MCF 10A (cell line): ENCODE measurements at places on chromosomes 16 and 17. TPM values are rescaled to one million over a fixed set of nuclear protein-coding genes. Genes with fewer than 3 reads are reported as not detected.

GRIN2A gene
- not detected in 2 replicates for total RNA-seq

- DNase-seq, result no peak
These were observed 134.5 kb downstream of the CDH8 start for GRCh38 chr16:61901689-61902088.

- no peak for DNase-seq
These were observed 55.1 kb upstream of the CORO6 start for GRCh38 chr17:29677824-29678223.

DNA sequence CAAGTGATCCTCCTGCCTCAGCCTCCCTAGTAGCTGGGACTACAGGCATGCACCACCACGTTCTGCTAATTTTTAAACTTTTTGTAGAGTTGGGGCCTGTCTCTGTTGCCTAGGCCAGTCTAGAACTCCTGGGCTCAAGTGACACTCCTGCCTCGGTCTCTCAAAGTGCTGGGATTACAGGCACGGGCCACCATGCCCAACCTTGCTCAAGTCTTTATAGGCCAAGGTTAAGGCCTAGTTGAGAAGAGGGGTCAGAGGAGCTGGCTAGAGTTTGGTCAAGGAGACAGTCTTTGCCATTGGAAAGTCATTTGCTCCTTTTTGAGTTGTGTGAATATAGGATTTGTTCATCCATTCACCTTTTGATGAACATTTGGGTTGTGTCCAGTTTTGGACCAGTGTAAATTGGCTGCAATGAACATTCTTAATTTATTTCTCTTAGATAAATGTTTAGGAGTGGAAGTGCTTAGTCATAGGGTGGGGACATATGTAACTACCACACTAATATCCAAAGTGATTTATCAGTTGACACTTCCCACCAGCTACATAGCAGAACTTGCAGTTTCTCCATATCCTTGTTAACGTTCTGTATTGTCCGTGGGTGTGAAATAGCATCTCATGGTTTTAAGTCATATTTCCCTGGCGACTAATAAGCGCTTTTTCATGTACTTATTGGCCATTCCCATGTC lies 30.7 kb upstream of the ARHGAP17 start:
- no peak for DNase-seq

MXRA7 gene
- total RNA-seq, result 33.6 and 35.1 TPM in 2 replicates

DNA sequence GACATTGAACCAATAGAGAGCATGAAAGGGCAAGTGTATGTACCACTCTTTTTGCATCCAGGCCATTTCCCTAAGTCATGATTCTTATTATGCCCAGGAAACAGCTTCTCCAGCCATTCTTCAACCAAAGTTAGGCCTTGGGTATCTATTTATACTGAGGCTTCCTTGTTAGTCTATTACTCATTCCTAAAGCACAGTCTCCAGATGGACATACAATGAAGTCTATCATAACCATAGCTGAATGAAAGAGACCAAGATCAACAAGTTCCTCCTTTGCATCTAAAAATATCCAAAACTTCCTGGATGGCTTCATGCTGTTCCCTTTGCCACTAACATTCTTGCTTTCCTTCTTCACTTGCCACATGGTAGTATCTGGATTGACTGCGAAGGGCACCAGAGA lies 265.9 kb downstream of the CDH8 start:
- DNase-seq, result no peak

MTSS2 gene
- 75.8 and 78.7 TPM in 2 replicates for total RNA-seq

DNA sequence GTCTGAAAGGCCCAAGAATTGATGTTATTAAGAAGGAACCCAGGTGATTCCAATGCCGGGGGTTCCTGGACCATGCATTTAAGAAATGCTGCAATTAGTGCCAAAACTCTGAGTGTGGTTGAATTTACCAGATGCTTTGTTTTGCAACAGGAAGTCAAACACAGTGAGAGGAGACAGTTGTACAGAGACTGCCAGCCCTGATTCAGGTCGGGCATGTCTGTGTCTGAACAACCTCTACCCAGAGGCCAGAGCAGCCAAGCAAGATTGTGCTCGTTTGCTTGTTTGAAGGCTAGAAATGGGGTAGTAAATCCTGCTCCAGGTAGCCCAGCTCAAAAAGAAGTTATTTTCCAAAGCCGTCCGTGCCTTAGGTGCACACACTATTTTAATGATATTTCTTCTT lies 412.4 kb upstream of the ERCC4 start:
- DNase-seq, result peak; percentile 29

DNA sequence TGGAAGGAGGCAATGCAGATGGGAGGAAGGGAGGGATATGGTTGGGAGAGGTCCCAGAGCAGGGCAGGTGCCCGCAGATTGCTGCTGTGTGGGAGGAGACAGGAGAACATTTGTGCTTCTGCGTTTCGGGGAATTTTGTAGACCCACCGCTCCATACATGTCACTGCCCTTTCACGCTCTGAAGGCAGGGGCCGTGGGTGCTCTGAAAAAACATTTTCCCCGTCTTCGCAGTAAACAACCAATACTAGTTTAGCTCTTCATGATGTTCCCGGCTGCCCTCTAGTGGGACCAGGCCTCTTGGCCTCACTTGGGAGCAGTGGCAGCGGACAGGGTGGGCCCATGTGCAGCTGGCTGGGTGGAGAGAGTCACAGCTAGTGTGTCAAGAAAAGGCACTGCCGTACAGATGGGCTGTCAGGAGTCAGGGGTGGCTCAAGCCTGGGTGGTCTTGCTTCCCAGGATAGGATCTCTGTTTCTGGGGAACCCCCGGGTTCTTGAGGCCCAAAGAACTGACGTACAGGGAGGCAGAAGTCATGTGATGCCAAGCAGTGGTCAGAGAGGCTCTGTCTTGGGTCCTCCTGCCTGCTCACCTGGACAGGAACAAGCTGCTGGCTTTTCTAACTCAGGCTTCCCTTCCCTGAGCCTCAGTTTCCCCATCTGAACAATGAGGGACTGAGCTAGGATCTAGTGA lies 46.5 kb upstream of the CPNE2 start:
- peak; percentile 18 for DNase-seq

GRCh38 chr17:71976011-71976649 lies 144.7 kb upstream of the SOX9 start:
- DNase-seq, result peak; percentile 99

TNS4 gene
- total RNA-seq, result 387 and 522 TPM in 2 replicates

DNA sequence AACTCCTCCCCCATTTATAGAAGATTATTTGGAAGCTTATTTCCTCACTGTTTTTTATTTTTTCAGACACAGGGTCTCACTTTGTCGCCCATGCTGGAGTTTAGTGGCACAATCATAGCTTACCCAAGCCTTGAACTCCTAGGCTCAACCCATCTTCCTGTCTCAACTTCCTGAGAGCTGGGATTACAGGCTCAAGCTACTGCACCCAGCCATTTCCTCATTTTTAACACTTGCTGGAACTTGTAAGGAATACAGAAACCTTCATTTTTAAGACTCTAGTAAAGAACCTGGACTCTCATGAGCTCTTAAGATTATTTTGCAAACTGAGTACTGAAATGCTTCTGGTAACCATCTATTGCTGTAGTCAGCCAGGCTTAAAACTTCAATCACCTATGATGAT lies 29.9 kb downstream of the KANSL1 start:
- DNase-seq, result no peak

- peak; percentile 53 for DNase-seq
These were observed 81.4 kb downstream of the XYLT1 start for GRCh38 chr16:17389384-17389783.

PDILT gene
- not detected in 2 replicates for total RNA-seq

DNA sequence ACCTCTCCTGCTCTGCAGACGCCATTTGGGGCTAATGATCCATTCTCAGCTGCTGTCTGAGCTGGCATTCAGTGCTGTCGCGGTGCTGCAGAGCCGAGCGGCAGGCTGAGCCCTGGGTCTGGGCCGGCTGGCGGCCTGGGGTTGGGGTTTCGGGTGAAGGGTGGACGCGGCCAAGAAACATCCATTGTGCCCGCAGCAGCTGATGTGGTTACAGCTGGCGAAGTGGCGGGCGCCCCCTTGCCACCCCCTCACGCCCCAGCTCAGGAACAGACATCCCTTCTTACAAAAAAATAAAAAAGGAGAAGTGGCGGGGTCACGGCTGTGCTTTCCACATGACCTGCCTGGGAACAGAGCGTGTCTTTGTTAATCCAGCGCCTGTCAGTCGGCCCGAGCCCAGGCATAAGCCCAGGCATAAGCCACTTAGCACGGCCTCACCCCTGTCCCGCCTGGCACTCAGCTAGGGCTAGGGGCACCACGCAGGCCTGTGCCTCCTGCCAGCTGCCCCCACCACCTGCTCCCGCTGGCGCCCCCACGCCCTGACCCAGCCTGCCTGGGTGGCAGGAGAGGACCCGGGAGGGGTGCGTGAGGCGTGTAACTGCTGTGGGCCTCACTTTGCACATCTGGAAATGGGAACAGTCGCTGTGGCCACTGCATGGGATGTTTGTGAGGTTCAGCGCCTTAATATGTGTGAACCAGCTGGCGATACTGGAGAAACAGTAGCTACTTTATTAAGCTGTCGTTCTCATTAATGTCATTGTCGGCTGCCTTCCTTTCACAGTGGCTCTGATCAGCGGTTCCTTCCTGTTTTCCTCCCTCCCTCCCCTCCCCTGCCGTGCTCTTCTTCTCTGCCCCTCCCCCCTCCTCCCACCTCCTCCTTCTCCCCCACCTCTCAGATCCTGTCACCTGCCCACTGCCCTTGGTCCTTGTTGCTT lies 197.7 kb upstream of the CIBAR2 start:
- DNase-seq, result no peak

DNA sequence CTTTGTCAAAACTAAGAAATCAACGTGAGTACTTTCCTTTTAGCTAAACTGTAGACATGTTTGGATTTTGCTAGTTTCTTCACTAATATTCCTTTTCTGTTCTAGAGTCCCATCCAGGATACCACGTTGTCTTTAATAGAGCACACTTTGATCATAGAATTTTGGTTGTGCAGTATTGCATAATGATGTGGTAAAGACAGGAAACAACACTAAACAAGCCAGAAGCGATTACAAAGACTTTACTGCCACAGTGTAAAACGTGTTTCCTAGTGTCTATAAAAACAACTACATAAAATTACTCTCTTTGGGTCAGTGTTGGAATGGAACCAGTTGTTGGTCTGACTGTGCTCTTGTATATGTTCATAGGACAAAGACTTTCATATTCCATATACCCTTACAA lies 19.3 kb downstream of the SHISA9 start:
- peak; percentile 34 for DNase-seq

DNA sequence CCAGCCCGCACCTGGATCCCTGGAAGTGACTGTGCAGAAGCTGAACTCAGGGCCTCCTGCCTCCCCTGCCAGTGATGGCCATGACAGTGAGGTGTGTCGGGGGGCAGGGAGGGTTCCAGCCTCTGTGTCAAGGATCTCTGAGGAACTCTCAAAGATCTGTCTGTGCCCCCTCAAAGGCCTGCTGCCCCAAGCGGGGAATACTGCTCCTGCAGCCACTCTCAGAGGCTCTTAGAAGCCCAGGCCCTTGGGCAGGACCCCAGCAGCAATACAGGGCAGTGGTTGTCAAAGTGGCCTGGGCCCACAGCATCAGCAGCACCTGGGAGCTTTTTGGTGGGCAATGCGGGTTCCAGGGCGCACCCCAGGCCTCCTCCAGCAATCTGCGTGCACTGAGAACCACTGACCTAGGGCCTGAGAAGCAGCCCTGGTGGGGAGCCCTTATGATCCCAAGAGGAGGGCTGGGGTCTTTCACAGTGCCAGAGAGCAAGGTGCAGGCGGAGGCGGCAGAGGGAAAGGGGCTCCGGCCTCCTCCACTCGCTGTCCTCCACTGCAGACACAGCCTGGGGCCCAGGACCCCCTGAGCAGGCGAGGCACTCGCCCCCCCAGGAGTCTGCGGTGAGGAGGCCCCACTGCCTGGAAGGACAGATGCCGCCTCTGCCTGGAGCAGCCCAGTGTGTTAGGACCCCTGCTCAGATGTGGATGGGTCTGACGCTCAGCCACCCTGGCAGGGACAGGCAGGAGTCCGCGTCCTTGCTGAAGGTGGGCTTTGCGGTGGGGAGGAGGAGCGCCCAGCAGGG lies 42.1 kb downstream of the ENGASE start:
- no peak for DNase-seq

TMIGD1 gene
- total RNA-seq, result not detected in 2 replicates

- DNase-seq, result no peak
These were observed 9.7 kb upstream of the ITGB3 start for GRCh38 chr17:47243737-47244598.

- DNase-seq, result no peak
These were observed 2.2 kb downstream of the LDHD start for GRCh38 chr16:75114179-75114945.

DNA sequence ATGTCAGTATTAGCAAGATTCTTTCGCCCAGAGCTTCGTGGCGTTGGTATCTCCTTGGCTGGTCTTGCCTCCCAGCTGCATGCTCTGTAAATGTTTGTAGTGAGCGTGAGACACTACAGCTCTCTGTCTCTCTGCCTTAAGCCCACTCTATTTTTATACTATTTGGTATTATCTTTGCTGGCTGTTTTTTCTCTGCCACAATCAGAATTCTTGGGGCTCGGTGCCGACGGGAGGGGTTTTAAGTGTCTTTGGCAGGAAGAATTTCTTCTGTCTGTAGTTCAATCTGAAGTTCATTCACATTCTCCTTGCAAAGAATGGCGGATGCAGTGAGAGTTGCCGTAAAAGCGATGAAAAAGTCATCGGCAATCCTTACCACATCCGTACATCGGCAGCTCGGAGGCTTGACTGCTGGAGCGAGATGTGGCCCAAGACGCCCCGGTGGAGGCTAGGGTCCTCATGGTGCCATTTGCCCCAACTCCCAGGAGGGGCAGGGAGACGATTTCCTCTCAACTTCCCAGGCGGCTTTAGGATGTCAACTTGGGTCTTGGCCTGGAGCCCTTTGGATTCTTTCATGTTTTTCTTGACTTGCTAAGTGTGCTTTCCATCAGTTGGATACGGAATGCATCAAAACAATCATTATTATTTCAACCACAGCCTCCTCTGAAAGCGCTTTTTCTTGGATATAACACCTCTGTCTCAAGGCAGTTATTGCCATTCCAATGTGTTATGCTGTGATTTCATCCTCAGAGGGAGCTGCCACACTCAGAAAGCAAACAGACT lies 132.3 kb upstream of the SDK2 start:
- DNase-seq, result no peak
